ENCODE measurements at places on chromosomes 3 and 15.

DNA sequence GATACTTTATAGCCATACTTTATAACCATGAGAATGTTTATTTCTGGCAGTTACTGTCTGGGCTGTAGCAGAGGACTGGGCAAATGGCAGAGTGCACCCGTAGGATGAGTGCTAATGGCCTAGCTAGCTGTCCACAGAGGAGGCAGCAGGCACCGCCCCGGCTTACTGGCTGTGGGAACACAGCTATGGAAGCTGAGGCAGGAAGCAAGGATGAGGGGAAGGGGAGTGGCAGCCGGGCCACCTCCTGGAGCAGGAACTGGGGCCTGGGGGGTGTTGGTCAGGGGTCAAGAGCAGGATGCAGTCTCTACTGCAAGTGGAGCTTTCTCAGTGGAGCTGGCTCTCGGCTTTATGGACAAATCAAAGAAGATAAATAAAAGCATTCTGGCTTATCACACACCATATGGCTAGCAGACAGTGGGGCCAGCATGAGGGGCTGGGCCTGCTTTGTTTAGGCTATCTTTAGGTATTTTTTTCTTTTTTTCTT, 316.8 kb upstream of the CTDSPL start:
- DNase-seq, result no peak

GRCh38 chr15:92803852-92804609, 96.1 kb upstream of the CHD2 start:
- DNase-seq, result peak; percentile 61

DNA sequence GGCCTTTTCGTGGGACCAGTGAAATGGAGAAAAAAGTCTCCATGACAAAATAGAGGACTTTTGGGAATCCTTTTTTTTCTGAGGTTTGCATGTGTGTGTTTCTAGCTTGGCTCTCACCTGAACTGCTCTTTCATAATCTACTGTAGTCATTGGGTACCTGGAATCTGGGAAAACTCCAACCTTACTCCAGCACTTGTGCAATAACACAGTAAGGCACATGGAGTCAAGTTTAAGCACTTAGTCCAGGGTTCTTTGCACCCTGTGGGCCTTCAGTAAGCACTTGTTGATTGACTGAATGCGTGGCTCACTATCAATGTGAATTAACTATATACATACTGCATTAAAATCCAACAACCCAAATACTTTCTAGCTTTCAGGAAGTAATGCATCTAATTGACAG, 299.5 kb downstream of the ZBTB20 start:
- DNase-seq, result no peak

DNA sequence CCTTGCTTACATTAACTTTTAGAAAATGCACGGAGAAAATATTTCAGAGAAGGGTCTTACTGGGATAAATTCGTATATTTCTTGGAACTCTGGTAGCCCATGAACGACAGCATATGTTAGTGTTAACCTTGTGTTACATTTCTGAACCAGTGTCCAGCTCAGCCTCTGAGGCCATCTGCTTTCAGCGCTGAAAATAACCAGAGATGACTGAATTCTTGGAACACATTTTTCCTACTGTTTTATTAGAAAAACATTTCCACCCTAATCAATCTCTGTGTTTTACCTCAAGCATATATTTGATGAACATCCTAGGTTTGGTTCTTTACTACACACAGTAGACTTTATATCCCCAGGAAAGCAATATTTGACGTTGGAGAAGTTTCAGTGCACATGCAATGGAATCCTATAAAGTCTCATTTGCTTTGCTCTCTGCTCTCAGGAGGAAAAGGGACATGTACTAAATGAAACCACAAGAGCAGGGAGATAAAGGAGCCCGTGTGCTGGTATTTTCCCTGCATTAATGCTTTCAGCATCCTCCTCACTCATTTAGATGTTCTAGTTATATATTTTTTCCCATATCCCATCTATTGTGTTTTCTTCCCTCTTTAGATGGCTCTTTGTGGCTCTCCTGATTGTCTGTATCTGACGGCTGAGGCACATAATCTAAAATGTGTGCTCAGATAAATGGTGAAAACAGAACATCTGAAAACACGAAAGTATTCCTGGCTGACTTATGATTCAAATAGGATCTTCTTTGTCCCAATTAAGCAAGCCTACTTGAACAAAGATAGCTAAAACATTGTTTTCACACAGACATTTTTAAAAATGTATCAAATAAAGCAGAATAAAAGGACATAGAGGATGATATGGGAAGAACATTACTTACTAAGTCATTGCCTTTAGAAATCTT, 151.7 kb upstream of the KCNMB2 start:
- no peak for DNase-seq

DNA sequence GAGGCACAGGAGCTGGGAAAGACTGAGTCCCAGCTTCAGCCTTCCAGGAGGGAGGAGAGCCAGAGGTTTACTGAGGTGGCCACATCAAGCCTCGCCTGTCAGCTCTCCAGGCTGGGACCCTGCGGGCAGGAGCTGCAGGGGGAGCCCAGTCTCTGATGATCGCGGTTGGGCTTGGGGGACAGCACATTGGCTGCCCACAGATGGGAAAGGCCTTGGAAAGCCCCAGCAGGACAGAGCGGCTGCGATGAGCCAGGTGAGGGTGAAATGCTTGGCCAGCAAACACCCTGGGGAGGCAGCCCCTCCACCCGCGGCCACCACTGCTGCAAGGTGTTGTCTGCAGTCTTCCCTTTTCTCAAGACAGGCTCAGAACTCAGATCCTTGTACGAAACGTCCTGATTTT, 31.2 kb downstream of the SEC61A1 start:
- DNase-seq, result no peak

DNA sequence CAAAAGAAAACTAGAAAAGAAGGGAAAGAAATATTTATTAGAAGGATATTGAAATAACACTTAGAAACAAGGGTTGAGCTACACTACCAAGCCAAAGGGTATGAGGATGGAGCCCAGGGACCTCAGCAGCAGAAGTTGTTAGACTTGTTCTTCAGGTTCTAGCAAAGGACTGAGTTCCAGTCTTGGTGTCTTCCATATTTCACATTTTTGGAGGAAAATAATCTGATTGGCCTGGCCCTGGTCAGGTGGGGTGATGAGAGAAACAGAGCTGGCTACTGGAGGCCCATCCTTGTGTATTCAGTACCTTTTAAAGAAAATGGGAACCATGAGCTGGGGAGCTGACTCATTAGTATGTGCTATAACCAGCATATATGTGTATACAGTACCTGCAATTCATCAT, 28.2 kb downstream of the PPP4R2 start:
- DNase-seq, result no peak

DNA sequence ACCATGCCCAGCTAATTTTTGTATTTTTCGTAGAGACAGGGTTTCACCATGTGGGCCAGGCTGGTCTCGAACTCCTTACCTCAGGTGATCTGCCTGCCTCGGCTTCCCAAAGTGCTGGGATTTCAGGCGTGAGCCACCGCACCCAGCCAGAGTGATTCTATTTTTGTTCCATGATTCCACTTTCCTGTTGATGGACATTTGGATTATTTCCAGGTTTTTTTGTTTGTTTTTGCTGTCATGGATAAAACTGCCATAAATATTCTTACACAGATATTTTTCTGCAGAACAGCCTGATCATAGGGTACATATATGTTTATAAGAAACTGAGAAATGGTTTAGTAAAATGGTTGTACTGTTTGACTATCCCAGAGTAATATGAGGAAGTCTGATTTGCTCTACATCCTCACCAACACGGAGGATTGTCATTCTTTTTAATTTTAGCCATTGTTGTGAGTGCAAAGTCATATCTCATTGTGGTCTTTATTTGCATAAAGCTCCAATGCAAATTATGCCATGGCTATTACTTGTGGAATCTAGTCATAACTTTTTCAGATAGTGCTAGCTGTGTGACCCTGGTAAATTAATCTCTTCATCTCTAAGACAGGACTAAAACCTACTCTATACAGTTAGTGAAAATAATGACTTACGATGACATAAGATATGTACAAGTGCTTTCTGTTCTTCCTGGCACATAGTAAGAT, 42.7 kb downstream of the MAP6D1 start:
- no peak for DNase-seq

DNA sequence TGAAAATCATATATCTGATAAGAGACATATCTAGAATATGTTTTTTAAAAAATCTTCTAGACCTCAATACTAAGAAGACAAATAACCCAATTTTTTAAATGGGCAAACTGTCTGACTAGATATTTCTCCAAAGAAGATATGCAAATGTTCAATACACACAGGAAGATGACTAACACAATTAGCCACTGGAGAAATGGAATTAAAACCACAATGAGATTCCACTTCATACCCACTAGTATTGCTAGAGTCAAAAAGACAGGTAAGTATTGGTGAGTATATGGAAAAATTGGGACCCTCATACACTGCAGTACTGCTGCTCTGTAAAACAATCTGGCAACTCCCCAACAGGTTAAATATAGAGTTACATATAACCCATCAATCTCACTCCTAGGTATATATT, 33.1 kb upstream of the TOPAZ1 start:
- DNase-seq, result no peak

DNA sequence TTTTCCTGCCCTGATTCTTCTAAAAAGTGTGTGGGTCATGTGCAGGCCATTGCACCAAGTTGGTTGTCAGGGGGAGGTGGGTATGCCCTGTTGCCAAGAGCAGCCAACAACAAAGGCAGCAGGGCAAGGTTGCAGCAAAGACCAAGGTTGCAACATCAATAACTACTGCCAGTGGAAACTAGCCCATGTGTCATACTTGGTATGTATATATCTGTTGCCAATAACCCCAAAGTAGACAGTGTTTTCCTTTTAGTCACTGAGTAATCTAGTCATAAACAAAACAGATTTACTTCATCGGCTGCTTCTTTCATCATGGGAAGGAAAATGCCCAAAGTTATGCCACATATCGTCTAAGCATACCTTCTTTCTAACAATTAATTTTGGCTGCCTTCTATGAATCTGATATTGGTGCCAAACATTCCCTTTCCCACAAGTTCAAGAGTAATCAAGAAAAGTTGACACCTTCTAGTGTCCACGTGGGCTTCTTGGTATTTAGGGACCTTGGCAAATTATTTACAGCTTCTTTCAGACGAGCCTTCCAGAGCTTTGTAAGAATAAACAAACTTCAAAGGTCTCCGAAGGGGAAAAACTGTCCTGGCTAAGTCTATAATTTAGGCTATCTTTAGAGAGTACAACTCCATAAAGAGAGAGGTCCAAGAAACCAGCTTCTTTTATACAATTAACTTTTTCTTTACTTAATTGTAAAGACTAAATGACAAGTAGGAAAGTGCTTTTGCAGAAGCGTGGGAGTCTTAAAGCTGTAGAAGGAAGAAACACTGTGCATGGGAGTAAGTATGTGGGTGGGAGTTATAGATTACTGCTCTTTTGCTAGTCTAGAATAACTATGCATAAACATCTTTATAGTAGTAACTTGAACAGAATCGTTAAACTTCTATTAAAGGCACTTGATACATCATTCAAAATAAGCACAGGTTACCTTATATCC, 10.0 kb upstream of the MBNL1 start:
- no peak for DNase-seq

GRCh38 chr3:123344175-123344906, 104.5 kb downstream of the ADCY5 start:
- DNase-seq, result no peak

DNA sequence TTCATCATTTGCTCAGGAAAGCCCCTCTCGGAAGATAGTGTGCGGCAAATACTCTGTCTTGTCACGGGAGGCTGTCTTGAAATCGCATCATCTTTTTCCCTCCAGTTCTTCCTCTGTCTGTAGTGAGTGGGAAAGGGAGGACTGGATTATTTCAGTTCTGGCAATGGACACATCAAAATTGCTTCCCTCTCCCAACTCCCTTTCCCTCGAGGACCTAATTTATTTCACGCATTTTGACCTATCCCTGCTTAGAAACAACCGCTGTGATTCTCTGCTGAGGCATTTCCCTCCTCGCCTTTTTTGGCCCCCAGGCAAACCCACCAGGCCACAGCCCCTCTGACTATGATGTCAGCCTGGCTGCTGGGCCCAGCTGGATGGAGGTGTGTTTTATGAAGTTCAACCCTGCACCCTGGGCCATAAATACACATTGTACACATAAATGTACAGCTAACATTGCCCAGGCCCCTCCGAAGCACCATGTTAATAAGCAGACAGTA, 138.7 kb upstream of the LRTM1 start:
- no peak for DNase-seq

GRCh38 chr3:162052636-162053035, 556.0 kb downstream of the OTOL1 start:
- no peak for DNase-seq

DNA sequence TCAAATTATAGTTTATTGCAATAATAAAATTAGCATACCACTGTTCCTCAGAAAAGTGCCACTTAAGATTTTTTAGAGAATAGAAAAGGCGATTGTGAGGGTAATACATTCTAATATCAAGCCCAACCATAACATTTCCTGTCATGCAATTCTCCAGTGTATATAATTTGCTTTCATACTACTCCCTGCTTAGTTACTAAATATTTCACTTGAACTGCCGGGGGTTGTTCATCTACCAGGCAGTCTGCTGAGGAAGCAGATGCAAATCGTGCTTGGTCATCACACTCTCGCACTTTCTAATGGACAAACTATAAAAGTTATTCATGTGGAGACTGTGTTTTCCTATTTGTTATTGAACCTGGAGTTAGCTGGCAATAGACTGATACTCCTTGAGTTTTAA, 645.6 kb upstream of the CBLB start:
- DNase-seq, result no peak

DNA sequence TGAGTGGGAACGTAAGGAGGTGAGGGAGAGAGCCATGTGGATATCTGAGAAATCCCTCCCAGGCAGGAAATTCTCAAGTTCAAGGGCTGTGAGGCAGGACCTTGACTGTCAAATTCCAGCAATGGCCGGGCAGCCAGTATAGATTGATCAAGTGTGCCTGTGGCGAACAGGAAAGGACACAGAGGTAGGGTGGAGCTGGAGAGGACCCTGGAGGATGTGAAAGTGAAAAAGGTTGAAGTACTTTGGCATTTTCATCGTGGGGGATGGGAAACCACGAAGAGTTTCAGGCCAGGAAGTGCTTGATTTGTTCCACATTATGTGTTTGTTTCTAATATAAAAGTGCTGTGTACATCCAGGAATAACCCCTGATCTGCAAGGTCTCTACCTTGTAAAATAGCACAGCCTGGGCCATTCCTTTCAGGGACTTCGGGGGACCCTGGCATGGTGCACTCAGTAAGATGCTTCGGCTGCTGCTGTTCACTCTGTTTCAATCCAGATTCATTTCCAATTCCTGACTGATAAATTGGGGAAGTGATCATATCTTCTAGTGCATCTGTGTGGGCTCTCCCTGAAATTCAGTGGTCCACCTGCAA, 156.6 kb downstream of the MCTP2 start:
- DNase-seq, result no peak

GRCh38 chr3:137050281-137050680, 92.5 kb downstream of the IL20RB start:
- DNase-seq, result no peak

DNA sequence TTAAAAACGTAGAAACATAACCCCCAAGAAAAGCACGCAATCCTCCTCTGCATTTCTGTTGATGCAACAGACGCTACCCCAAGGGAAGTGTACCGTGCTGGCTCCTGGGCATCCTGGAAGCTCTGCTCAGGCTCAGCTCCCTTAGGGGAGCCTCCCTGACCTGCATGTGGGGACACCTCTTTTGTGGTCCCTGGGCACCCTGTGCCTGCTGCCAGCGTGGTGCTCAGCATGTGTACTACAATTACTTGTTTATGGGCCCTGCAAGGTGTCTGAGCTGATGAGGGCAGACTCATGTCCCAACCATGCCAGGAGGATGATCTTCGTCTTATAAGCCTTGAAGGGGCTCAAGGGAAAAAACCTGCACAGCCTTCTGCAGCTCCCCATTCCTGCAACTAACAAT, 18.3 kb downstream of the EHD4 start:
- DNase-seq, result no peak
